Activated naive CD4-positive, alpha-beta T cell treated with anti-CD3 and anti-CD28 coated beads, Interleukin-2, amount 50 U/mL, for 72 hours (primary cell): ENCODE measurements at places on chromosomes 13 and 19.

DNA sequence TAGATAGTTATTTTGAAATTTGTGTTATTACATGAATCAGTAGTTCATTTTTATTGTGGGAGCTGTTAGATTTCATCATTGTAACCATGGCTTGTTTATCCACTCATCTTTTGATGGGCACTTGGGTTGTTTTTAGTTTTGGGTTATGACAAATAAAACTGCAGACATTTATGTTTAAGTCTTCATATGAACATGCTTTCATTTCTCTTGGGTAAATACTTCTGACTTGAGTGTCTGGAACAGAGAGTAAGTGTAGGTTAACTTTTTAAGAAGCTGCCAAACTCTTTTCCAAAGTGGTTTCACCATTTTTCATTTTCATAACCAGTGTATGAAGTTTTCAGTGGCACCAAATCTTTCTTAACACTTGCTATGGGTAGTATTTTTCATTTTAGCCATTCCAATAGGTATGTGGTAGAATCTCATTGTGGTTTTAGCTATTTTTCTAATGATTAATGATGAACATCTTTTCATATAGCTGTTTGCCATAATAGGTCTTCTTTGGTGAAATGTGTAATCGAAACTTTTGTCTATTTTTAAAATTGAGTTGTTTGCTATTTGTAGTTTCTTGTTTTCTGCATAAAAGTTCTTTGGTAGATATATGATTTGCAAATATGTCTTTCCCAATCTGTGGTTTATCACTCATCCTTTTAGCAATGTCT is 17.9 kb downstream of the SLAIN1 start:
- no peak for DNase-seq

DNA sequence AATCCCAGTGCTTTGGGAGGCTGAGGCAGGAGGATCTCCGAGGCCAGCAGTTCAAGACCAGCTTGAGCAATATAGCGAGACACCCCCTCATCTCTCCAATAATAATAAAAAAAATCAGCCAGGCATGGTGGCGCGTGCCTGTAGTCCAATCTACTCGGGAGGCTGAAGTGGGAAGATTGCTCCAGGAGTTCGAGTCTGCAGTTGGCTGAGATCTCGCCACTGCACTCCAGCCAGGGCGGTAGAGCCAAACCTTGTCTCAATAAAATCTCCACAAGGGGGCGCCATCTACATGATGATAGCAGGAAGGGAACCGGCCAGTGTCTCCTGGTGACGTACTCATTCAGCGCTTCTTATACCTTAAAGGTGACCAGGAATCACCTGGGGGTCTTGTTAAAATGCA is 13.6 kb upstream of the C5AR1 start:
- peak; percentile 92 for DNase-seq

DNA sequence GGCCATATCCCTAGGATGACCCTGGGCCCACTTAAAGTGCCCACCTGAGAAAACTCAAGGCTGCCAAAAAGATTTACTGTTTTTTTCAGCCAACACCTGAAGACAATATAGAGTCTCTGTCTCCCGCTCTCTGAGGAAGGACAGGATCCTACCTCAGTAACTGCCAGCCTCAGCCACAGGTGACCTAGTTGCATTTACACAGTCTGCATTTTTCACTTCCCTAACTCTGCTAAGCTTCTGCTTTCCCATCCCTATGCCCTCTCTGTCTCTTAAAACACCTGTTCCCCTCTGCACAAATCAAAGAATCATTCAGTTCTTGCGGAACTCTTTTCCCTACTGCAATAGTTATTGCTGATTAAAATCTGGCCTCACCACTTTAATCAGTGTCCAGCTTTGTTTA is 609.5 kb downstream of the UQCRFS1 start:
- no peak for DNase-seq

DNA sequence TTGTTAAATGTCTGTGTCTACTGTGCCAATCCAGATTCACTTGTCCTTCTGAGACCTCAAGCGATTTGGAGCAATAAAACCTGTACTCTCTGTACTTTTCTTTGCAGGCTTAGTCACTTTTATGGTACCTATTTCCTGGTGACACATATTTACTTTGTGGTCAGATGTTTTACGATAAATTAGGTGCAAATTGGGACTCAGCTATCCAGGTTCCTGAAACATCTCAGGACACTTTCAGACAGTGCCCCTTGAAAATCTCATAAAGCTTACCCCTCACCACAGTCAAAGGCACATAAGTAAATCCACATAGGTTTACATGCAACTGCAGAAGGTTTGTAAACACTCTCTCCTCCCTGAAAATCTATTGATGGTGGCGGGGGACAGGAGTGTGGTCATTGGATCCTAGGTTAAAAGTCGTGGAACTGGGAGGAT is 438.8 kb downstream of the EFNB2 start:
- no peak for DNase-seq

DNA sequence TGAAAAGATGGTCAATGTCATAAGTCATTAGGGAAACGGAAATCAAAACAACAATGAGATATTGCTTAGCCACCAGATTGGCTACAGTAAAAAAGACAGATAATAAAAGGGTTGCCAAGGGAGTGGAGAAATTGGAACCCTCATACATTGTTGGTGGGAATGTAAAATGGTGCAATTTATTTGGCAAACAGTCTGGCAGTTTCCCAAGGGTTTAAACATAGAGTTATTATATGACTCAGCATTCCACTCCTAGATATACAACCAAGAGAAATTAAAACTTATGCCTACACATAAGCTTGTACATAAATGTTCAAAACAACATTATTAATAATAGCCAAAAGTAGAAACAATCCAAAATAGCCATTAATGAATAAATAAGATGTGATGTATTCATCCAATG is 9.9 kb upstream of the ZNF227 start:
- DNase-seq, result no peak

DNA sequence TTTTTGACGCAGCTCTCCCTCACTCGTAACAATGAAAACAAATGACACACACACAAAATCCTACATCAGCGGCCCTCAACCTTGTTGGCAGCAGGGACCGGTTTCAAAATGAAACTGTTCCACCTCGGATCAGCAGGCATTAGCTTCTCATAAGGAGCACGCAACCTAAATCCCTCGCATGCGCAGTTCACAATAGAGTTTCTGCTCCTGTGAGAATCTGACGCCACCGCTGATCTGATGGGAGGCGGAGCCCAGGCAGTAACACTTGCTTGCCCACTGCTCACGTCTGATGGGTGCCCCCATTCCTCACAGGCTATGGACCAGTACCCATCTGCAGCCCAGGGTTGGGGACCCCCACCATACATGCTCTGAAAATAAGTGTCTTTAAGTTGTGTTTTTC is 43.4 kb downstream of the DHRS12 start:
- no peak for DNase-seq

DNA sequence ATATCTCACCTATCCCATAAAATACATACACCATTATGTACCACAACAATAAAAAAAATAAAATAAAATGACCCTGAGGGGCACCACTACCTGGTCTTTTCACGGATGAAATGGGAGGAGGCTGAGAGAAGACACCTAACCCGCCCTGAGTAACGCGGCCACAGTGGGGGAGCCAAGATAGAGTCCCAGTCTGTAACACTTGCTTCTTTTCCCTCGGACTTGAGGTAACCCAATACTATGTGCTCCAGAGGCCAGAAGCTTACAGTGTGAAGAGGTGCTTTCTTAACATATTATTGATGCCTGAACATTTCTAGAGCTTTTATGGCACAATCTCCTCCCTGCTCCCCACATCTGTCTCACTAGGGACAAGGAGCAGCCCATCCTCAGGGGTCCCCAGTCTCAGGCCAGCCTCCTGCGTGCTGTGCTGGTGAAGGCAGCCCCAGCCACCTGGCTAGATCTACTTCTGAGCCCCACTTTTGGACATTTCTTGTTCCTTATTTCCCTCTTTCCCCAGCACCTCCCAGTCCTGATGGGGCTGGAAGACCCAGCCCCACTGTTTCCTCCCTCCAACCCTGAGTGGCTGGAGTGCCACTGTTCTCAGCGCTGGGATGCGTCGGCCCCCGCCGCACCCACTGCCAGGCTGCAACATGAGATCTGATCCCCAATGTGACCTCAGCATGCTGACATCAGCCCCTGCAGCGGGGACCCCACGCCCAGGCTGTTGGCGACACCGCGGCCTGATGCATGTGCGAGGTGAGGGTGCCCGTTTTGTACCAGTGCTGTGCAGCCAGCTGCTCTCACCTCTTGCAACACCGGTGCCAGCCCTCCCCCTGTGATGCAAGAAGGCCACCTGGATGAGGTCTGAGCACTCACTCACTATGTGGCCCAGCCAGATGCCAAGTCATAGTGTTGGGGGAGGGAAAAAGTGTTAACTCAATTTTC is 143.3 kb downstream of the DCLK1 start:
- no peak for DNase-seq

DNA sequence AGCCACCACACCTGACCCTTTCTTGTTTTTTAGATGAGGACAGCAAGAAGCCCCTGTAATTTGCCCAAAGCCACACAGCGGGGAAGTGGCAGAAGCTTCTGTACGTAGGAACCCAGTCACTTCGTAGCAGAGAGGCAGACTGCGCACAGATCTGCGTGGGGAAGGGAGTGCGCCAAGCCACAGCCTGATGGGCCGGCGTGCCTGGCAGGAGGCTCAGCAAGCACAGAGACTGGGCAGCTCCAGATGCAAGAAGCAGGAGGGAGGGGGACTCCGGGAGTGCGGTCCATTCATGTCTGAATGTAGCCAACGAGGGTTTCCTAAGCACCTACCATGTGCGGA is 347 bp upstream of the TJP3 start:
- DNase-seq, result no peak

GRCh38 chr19:32404213-32404932 is 1.2 kb upstream of the DPY19L3 start:
- DNase-seq, result no peak

- DNase-seq, result no peak
These were observed 11.3 kb downstream of the PRKCSH start for GRCh38 chr19:11446652-11447301.

DNA sequence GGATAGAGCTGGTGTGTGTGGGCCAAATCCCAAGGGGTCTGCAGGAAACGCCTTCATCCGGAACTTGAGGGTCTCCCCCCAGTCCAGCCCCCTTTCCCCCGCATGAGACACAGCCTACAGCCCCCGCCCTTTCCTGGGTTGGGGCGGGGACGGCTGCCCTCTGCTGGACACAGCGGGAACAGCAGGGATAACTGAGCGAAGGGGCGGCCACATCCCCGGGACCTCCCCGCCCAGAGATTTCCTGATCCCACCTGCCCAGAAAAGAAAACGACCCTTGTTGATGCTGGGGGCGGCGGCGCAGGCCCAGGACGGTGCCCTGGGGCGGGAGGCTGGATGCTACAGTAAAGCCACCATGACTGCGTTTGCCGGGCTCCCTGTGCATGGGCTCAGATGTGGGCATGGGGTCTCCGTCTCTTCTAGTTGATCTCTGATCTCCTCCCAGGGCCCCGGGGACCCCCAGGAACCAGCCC is 14.2 kb downstream of the ONECUT3 start:
- DNase-seq, result no peak

DNA sequence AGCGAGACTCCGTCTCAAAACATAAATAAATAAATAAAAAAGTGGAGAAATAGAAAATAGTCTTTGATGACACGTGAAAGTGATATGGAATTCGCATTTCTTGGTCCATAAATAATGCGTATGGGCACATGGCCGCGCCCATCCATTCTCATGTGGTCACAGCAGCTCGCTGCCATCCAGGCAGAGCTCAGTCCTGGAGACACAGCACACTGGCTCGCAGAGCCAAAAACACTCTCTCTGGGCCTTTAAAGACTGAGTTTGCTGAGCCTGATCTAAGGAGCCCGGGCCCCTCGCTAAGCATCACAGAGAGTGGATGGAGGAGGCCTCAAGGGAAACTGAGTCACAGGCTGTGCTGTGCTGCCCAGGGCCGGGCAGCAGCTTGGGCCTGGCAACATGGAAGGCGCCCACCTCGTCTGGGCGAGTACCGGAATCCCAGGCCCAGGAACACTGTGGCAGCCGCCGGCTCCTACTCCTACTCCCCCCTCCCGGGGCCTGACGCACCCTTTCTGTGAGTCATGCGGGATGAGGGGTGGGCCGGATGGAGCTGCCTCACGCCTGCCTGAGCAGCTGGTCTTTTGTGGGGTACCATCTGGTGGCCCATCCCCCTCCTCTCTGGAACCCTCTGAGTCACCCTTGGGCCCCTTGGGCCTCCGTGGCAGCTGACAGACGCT is 28.9 kb upstream of the CACTIN start:
- DNase-seq, result no peak

- DNase-seq, result no peak
These were observed 22.1 kb upstream of the RASA3 start for GRCh38 chr13:114154476-114154875.

DNA sequence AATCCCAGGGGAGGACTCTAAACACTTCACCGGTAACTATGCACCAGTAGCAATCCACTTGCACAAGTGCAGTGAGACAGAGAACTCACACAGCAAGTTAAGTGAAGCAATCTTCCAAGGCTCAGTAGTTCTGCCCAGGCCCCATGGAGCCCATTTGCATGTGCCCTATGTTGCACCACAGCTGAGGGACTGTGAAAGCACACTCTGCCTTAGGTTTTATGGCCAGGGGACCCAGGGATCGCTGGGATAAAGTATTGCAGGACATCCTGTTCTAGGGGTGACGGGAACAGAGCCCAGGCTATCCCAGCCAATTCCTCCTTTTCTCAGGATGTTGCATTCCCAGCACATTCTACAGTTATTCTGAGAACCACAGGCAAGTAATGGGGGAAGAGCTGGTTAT is 6.0 kb upstream of the AMER2 start:
- DNase-seq, result no peak

DNA sequence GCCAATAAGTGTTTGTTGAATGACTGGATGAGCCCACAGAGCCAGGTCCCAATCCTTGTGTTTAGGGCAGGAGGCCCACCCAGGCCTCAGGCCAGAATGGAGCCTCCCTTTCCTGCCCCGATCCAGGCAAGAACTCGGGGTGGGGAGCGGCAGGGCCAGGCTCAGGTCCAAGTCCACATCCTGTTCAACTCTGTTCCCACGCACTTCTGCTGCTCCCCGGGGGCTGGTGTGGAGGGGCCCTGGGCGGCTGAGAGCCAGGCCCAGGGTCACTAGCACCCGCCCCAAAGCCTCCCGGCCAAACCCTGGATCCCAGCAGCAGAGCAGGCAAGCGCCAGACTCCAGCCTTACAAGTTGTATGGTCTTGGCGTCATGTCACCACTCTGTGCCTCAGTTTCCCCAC is 8.0 kb downstream of the ANGPTL8 start:
- no peak for DNase-seq
